ENCODE measurements at places on chromosomes 2 and 18. TPM values are rescaled to one million over a fixed set of nuclear protein-coding genes. Genes with fewer than 3 reads are reported as not detected.

DNA sequence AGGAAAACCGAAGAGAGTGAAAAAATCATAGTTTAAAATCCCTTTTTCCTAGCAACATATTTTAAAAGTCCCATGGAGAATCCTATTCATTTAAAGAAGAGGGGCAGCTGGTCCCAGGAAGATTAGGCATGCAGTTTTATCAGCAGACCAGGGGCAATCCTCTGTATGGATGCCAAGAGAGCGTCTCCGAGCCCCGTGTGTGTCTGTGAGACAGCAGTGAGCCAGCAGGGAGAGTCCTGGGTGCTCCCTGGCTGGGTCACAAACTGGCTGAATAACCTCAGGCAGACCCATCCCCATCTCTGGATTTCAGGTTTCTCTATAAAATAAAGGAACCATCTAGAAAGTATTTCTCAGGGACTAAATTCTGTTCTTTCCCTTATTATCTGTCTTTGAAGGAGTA, 128.2 kb upstream of the RIOK3 start:
- no peak for DNase-seq

DNA sequence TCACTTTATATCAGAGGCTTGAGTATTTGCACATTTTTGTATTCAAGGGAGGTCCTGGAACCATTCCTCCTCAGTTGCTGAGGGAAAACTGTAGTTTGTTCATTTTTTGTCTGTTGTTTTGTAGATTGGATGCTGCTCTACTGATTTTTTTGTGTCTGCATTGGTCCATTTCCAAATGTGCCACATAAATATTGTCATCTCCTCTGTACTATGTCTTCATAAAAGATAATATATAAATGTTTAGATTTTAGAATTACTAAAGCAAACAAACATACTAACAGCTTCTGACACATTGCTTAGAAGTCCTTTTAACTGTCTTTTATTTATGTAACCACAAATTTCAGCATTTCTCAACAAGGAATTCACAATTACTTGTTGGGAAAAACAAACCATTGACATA, 356.8 kb downstream of the PLCL1 start:
- DNase-seq = no peak

The AMER3 gene
- total RNA-seq = not detected

DNA sequence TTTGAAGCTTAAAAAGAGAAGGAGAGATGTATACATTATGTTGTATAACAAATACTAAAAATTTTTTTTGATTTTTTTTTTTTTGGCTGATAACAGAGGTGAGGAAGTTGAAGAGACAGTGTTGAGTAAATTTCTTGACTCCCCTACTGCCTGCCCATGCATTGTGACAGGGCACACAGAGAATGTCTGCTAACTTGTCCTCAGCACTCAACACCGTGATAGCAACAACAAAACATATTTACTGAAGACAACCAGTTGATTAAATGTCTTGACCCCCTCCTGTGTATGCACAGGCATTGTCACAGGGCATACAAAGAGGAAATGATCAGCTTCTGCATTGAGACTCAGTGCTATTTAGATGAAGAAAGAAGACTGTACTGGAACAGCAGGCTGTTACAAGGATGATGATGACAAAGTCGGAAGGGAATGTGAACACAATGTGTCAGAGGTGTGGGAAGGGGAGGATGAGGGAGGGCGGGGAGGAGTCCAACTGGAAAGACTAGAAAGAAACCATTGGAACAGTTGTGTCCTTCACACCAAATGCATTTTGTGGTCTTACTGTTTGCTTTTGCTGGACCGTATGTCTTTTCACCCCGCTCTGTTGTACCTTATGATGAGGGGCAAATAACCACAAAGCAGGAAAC, 89.5 kb downstream of the CERS6 start:
- DNase-seq = no peak

DNA sequence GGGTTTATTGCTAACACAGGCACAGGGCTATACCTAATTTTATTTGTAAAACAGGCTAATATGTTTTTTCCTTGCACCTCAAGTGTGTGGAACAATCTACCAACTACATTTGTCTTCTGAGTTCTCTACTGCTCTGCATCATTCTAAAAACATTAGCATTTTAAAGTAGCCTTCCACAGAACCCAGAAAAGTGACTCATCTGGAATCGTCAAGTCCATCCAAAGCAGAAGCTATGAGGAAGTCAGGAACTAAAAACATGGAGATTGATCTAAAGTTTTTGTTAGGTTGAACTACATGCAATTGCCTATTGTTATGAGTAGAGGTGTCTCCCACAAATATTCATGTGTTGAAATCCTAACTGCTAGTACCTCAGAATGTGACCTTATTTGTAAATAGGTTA, 70.9 kb downstream of the SUCLG1 start:
- DNase-seq = no peak

The DCDC2C gene
- not detected for total RNA-seq

GRCh38 chr2:217795067-217795466, 207.7 kb downstream of the TNS1 start:
- DNase-seq = no peak

DNA sequence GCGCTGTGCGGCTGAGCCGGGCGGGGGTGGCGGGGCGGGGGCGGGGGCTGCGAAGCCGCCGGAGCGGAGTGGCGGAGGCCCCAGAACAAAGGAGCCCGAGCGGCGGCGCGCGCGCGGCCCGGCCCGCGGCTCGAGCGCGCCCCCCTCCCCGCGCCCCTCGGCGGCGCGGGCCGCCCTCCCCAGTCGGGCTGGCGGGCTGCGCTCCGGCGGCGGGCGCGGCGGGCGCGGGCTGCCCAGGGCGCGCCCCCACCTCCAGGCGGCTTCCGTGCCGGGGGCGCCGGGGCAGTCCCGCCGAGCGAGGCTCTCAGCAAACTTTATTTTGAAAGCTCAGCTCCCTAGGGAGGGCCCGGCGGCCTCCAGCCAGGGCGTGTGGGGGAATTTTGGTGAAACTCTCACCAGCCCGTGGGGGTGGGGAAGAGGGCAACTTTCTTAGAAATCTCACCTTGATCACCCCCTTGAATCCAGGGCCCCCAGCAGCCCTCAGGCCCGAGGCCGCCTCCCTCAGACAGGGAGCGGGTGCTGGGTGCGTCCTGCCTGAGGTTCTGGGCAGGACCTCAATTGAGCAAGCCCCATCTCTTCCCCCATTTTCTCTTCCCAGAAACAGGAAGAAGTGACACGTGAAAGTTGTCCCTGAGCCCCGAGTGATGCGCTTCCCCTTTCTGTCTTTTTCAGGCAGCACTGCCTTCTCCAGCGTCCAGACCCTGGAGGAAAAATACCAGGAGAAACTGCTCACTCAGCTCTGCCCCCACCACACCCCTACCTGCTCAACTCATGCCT, 786 bp downstream of the TET3 start:
- DNase-seq = peak; percentile 81

DNA sequence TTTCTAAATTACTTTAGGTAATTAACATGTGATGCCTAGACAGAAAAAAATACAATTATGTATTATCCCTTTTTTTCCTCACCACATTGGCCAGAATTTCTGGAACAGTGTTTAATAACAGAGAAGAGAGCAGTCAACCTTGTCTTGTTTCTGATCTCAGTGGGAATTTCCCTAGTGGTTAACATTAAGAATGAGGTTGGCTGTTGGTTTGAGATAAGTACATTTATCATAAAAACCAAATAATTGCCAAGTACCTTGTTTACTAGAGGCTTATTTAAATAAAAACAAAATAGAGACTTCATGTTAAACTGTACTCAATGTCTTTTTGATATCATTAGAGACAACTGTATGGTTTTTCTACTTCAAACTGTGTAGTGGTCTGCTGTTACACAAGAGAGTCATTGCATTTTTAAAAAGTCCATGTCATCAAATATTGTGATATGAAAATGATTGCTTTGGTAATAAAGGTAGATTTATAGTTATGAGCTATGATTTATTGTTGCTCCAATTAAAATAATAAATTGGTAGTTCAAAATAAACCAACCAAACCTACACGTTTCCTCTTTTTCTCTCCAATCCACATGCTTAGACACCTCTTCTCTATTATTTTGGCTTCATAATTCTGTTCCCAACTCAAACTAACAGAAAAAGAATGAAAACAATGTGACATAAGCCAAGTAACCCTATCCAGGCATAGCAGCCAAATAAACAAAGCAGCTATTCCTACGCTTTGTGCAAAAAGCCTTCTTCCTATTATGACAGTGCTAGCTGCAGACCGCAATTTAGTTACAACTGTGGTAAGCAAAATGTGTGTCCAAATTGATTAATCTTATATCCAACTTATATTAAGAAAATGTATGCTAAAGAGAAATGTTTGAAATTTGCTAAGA, 20.9 kb upstream of the TANK start:
- peak; percentile 75 for DNase-seq

The CXCR4 gene
- 2.1 TPM for total RNA-seq

DNA sequence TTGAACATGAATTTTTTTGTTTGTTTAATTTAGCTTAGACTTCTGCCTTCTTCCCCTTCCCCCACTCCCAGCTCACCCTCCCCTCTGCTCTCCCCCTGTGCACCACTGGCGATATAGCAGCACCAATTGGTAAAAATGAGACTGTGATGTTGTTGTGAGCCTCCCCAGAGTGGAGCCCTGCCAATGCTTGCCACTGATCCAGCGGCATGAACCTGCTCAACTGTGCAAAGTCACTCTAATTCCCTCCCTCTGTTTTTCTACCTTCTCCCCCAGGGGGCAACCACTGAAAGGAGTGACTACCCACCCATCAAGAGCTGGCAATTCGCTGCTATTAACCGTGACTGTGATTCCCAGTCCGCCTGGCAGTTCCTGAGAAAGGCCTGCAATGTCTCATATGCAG, 30.2 kb downstream of the KLHL14 start:
- DNase-seq = no peak

DNA sequence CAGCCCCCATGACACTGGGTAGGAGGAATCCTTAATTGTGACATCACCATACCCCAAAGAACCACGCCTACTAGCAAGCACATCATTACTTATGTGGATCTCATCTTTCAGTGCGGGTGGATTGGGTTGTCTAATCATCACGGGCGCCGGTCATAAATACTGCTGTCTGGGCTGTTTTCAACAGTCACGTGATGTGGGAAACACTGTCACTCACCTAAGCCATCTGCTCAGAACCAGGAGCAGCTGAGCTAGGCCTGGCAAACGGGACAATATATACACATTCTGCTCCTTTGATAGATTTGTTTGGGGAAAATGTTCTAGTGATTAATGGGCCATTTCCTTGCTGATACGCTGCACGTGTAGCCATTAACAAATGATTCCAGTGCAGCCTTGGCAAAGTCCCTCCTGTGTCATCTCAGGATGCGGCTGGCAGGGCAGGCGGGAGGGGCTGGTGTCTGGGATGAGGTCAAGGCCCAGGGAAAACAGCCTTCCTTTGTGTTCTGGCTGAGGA, 145.9 kb upstream of the COPS8 start:
- no peak for DNase-seq

The DYSF gene
- total RNA-seq = not detected

- DNase-seq = no peak
These were observed 91.6 kb downstream of the ASB1 start for GRCh38 chr2:238518172-238518820.

- no peak for DNase-seq
These were observed 50.9 kb downstream of the ADNP2 start for GRCh38 chr18:80159713-80160636.

GRCh38 chr2:49937432-49937831, 783.1 kb upstream of the FSHR start:
- no peak for DNase-seq

The TSPYL6 gene
- total RNA-seq = 0.60 TPM
